ENCODE measurements at places on chromosomes 12 and 14. TPM values are rescaled to one million over a fixed set of nuclear protein-coding genes. Genes with fewer than 3 reads are reported as not detected.

- H3K27me3 ChIP-seq = no peaks in the 10 kb centered on the region
- no peak overlapping the region for H3K27ac ChIP-seq
- no peak overlapping the region for H3K4me3 ChIP-seq
These were observed 58.8 kb upstream of the KCNA1 start for GRCh38 chr12:4850857-4851380.

DNA sequence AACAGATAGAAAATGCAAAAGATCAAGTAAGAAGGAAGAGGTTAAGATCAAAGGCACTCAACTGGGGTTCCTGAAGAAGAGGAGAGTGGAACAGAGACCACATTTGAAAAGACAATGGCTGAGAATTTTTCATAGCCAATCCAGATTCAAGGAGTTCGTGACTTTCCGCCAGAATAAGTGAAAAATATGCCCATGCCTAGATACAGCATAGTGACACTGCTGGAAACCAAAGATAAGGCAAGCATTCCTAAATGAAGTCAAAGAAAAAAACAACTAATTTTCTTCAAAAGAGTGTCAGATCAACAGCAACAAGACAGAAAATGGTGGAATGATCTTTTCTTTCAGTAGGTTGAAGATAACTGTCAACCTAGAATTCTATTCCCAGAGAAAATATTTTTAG lies 47.5 kb downstream of the EGLN3 start:
- no peaks in the 10 kb centered on the region for H3K36me3 ChIP-seq
- H3K4me1 ChIP-seq = peaks cover 16% of the 10 kb centered on the region
- H3K4me3 ChIP-seq = no peak overlapping the region
- H3K27ac ChIP-seq = no peak overlapping the region

DNA sequence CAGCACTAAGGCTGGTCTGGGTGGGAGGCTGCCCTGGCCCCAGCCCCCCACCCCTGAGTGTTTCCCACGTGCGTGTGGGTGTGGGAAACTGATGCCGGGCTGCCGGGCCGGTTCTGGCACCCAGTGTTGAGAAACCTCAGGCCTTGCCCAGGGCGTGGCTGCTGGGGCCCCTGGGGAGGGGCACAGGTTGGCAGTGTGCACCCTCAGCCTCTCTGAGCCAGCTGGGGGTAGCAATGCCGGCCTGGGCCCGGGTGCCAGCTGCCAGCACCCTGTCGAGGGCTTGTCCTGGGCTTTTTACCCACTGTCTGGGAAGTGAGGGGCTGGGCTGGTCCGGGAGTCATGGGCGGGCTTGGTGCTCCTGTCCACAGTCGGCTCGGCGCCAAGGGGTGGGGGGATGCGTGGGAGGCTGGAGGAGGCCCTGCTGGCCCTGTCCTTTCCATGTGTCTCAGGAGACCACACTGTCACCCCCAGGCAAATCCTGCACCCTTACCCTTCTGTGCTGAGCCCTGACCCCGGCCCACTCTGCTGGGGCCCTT lies 15.7 kb downstream of the ASPG start:
- peaks cover 28% of the 10 kb centered on the region for H3K4me1 ChIP-seq
- DNase-seq = peak; percentile 70
- H3K27ac ChIP-seq = no peak overlapping the region

DNA sequence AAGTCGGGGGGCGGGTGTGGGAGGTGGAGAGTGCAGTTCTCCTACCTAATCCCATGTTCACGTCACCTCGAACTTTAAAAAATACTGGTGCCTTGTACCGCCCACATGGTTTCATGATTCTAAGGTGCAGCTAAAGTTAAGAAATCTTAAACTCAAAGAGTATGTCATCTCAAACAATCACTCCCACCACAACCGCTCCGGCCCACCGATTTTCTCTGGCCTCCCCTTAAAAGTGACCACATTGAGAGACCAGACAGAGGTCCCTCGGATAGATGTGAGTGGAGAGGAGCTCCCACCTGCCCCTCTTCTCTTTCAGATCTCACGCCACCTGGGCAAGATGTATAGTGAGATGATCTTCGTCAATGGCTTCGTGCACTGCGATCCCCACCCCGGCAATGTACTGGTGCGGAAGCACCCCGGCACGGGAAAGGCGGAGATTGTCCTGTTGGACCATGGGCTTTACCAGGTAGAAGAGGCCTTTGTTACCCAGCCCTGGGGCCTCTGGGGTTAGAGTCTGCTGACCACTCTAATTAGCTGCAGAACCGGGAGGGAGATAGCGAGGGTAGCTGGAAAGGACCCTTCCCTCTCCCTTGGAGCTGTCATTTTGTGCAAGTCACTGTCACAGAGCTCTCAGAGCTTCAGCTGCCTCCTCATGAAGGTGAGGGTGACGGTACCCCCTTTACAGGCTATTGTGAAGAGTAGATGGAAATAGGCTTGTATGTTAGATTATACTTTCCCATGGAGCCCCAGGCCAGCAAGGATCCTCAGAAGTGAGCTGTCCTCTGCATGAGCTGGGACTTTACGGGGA lies 124.4 kb downstream of the ADCK1 start:
- no peaks in the 10 kb centered on the region for H3K36me3 ChIP-seq
- no peak for DNase-seq
- H3K4me3 ChIP-seq = no peak overlapping the region

DNA sequence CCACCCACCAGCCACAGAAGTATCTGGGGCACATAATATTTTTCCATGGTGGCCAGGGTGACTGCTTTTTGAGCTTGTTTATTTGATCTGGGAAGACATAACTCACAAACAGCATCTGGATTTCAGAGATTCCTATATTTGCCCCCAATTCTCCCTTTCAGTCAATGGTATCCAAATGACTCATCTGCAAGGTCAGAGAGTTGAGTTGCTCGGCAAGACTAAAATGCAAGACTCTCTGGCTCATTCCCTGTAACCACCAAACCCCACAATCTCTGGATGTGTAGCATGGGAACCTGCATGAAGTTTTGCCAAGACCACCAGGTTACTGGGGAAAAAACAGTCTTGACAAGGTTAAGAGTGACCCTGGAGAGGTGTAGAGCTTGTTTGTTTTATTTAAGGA lies 174.9 kb upstream of the FAR2 start:
- H3K36me3 ChIP-seq = no peaks in the 10 kb centered on the region
- H3K4me1 ChIP-seq = no peaks in the 10 kb centered on the region
- H3K27ac ChIP-seq = no peak overlapping the region

DNA sequence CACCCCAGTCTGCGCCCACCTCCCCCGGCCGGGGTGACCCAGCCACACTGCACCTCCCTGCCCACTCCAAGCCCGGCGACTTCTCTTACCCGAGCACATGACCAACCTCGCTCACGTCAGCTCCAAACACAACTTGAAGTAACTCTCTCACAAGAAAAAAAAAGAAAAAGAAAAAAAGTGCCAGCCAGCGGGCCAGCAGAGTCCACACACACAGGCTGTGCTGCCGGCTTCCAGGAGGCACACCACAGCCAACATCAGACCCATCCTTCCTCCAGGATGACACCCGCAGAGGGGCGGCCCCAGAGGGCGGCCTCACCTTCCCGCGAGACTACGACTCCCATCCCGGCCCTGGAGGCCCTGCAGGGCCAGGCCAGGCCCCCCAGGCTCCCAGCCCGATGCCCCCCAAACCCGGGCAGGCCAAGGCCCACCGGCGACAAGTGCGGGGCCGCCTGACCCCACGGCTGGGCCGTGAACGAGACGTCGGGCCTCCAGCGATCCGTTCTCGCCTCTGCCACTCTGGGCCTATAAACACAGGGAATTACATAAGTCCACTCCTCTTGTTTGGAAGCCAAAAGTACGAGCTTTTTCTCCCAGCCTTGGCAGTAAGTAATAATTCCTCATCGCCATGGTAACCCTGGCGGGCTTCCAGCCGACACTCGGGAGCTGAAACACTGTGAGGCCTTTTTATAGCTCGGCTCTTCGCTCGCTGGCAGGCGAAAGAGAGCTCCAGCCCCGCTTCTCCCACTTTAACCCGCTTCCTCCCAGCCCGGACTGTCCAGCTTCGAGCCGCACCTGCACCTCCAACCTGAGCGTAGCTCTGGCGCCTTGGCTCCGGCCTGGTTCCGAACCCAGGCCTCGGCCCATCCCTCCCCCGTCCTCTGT lies 49.1 kb downstream of the NCOR2 start:
- no peaks in the 10 kb centered on the region for H3K27me3 ChIP-seq
- no peaks in the 10 kb centered on the region for H3K36me3 ChIP-seq
- peaks cover 50% of the 10 kb centered on the region for H3K4me1 ChIP-seq
- H3K27ac ChIP-seq = peak overlapping the region; percentile 99
- peak; percentile 97 for DNase-seq

DNA sequence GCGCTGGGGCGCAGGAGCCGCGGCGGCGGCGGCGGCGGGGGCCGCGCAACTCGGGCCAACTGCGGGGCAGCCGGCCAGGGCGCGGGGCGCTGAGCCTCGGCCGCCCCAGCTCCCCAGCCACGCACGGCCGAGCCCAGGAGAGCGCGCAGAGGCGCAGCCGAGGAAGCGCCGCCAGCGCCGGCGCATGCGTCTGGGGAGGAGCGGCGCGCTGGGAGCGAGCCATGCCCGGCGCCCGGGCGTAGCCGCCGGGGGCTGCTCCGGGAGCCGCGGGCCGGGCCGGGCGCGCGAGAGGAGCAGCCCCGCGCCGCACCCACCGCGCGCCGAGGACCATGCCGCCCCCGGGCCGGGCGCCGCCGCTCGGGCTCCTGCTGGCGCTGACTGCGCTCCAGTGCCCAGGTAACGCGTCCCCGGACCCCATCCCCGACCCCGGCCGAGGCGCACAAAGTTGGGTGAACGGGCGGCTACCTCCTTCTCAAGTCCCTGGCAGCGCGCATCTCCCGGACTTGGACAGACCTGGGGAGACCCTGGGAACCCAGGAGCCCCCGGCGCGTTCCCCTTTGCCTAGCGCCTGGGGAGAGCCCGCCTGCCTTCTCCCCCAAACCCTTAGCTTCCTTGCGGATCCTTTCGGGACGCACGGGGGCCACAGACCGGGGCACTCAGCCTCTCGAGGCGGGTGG lies 121.4 kb downstream of the AACS start:
- no peak overlapping the region for H3K27ac ChIP-seq
- peaks cover 18% of the 10 kb centered on the region for H3K4me1 ChIP-seq
- no peaks in the 10 kb centered on the region for H3K36me3 ChIP-seq
- no peak for DNase-seq
- peaks cover 78% of the 10 kb centered on the region for H3K27me3 ChIP-seq
- peak overlapping the region; percentile 15 for H3K4me3 ChIP-seq

GRCh38 chr12:127373559-127373958 lies 893.4 kb upstream of the TMEM132C start:
- no peaks in the 10 kb centered on the region for H3K27me3 ChIP-seq
- H3K27ac ChIP-seq = no peak overlapping the region
- no peaks in the 10 kb centered on the region for H3K36me3 ChIP-seq
- no peak overlapping the region for H3K4me3 ChIP-seq
- no peaks in the 10 kb centered on the region for H3K4me1 ChIP-seq

- H3K4me1 ChIP-seq = no peaks in the 10 kb centered on the region
- H3K36me3 ChIP-seq = no peaks in the 10 kb centered on the region
- H3K27me3 ChIP-seq = no peaks in the 10 kb centered on the region
- H3K4me3 ChIP-seq = no peak overlapping the region
These were observed 34.7 kb downstream of the GPR19 start for GRCh38 chr12:12661086-12661856.

CNTN1 gene
- total RNA-seq = 2.0 TPM

SMOC1 gene
- not detected for total RNA-seq

DNA sequence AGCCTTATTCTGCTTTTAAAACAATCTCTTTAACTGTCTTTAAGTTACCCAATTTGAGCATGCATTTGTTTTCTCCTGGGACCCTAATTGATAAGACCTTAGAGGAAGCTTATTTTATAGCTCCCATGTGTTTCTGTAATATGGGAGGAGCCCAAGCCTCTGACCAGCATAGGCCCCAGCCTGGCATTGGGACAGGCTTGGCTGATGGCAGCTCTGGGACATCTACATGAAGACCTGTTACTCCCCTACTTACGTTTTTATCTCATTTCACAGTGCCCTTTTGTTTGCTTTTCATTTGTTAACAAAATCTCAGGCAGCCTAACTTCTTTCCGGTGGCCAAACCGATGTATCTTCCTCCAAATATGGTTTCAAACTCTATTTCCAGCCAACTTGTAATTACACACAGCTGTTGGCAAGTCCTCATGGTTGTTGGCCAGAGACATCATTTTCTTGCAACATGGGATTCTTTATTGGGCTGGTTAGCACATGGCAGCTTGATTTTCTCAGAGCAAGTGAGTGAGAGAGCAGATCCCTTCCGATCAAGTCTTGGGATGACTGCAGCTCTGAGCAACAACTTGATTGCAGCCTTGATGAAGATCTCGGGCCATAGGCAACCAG lies 1117.5 kb downstream of the AACS start:
- no peaks in the 10 kb centered on the region for H3K4me1 ChIP-seq
- no peaks in the 10 kb centered on the region for H3K27me3 ChIP-seq
- H3K27ac ChIP-seq = no peak overlapping the region
- no peaks in the 10 kb centered on the region for H3K36me3 ChIP-seq
- no peak for DNase-seq

TMEM63C gene
- total RNA-seq = 44.0 TPM

- no peak for DNase-seq
- H3K4me1 ChIP-seq = no peaks in the 10 kb centered on the region
- no peaks in the 10 kb centered on the region for H3K36me3 ChIP-seq
- H3K27ac ChIP-seq = no peak overlapping the region
These were observed 136.0 kb upstream of the IFNG-AS1 start for GRCh38 chr12:67853204-67853603.
